ENCODE measurements at places on chromosomes 2 and 18. TPM values are rescaled to one million over a fixed set of nuclear protein-coding genes. Genes with fewer than 3 reads are reported as not detected.

CFC1 gene
- total RNA-seq = not detected

LYG2 gene
- total RNA-seq = not detected

ONECUT2 gene
- total RNA-seq = under 0.01 TPM

MATN3 gene
- total RNA-seq = 1.5 TPM

C2orf68 gene
- total RNA-seq = 14.9 TPM

KCNS3 gene
- 0.43 TPM for total RNA-seq

ACAA2 gene
- total RNA-seq = 74.5 TPM

SERPINB3 gene
- not detected for total RNA-seq

MROH2A gene
- total RNA-seq = under 0.01 TPM

KCTD18 gene
- total RNA-seq = 26.5 TPM

ASB18 gene
- not detected for total RNA-seq

CRYBA2 gene
- not detected for total RNA-seq

NAT8 gene
- not detected for total RNA-seq

SLC8A1 gene
- total RNA-seq = 13.1 TPM

Measured in smooth muscle cell of bladder (primary cell).